Stimulated activated CD8-positive, alpha-beta memory T cell treated with anti-CD3 and anti-CD28 coated beads, Interleukin-4, amount 100 ng/mL, for 48 hours (primary cell): ENCODE measurements at places on chromosomes 5 and 9.

DNA sequence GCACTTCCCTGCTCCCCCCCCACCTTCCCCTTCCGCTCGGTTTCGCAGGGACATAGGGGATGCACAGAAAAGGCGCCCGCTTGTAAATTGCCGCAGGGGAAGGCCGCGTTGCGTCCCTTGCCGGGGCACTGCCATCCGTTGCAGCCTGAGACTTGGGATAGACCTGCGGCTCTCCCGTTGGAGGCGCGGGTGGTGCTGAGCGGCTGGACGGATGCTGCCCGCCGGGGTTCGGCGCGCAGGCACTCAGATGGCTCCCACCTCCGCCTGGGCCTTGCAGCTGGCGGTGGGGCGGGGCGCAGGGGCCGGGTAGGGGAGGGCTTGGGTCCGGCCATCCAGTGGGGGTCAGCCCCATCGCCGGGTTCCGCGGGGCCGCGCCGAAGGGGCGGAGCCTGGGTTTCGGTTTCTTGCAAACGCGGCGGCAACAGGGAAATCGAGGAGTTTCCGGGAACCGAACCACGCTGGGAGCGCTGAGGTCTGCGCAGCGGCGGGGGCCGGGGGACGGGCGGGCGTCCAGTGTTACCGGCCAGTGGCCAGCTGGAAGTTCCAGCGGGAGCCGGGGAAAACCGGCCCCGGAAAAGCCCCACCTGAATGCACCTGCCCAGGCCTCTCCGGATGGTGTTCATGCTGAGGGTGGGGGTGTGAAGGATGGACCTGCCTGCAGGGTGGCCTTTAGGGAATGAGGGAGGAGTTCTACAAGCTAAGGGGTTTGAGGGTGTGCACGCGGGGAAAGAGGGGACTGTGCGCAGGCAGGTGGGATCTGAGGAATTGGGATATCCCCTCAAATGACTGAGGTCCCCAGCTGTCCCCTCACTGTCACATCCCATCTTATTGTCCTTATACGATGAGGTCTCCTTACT, 6.3 kb upstream of the IRF1 start:
- DNase-seq = peak; percentile 81

GRCh38 chr5:35898952-35899660, 39.3 kb downstream of the CAPSL start:
- DNase-seq = no peak

DNA sequence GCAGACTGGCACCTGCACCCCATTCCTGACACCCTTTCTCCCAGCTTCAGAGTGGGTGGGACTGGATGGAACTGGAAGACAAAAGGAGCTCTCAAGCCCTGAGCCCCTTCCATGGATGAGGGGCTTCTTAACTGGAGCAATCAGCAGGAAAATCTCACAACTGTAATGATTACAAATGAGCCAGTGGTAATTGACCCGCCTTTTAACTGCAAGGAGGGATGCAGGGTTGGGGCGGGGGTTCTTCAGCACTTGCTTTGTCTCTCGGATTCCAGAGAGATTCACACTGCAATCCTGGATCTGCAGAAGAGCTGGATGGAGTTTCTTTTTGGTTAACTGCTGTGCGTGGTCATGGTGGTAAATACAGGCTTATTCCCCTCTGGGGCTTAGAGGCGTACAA, 160.1 kb upstream of the SHB start:
- DNase-seq = no peak

GRCh38 chr5:149677731-149678130, 52.4 kb upstream of the PPARGC1B start:
- no peak for DNase-seq

DNA sequence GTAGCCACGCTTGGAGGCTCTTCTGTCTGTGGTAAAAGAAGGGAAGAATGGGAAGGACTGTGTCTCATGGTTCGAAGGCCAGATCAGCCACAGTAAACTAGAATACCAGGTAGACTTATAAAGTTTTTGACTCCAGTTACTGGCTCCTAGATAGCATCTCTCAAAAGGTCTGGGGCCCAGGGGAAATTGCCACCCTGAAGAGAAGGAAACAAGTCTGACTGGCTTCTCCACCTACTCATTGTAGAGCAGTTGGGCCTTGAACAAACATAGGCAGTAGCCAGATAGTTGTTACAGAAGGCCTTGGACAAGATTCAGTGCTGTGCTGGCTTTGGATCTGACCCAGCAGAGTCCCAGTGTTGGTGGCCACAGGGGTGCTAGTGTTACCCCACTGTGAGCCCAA, 890.4 kb downstream of the EFNA5 start:
- no peak for DNase-seq

DNA sequence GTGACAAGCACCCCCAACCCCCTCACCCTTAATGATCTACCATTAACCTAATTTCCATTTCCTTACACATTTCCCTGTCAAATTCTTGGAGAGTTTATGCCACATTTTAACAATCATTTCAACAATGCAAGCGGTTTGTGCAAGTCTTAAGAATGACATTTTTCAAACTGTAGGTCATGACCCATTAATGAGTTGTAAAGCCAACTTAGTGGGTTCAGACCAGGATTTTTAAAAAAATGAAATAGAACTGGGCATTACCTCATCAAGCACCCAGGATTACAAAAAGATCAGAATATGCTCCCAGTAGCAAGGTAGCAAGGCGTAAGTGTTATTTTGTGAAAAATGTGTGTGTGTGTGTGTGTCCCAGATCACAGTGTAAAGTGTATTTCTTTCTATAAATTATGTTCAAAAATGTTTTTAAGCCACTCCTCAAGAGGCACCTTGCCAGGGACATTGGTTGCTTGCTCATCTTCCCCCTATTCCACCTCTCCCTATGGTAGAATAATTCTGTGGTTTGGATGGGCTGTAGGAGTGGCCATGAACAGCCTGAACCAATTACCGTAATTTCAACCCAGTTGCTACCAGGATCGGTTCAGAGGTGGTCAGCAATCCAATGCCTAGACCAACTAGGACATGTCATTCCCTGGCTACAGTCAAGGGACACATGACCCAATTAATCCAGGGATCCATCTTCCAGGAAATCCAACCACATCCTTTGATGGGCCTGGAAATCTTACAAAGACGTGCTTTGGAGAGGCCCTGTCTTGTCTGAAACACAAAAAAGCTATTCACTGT, 14.4 kb upstream of the TGFBR1 start:
- no peak for DNase-seq

DNA sequence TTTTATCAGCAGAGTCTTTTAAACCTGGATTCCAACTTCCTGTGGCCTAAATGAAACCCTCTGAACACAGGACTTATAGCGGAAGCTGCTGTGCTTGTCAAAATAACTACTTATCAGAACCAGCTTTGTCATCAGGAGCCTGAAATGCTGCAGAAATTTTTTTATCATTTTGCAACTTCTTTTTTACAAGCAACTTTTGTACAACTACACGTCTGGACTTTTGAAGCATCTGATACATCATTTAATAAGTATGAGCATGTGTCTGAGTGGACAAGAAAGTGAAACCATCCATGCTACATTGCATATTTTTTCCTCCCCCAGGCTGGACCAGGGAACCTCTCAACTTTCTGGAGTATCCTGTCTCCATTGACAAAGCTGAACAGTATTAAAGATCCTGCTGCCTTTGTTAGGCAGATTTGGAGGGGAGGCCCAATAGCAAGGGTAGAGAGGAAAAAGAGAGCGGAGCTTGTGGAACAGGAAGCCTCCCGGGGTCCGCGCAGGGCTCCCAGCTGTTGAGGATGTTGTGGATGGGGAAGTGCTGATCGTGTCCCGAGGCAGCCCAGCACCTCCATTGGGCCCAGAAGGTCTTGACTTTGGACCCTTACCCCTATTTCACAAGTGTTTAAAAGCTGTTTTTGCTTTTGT, 196.6 kb downstream of the MSX2 start:
- DNase-seq = no peak

GRCh38 chr5:178522361-178522760, 67.8 kb downstream of the COL23A1 start:
- no peak for DNase-seq

GRCh38 chr9:133004999-133005760, 25.6 kb upstream of the GTF3C5 start:
- no peak for DNase-seq

GRCh38 chr5:180484813-180485212, 9.4 kb upstream of the CNOT6 start:
- no peak for DNase-seq

DNA sequence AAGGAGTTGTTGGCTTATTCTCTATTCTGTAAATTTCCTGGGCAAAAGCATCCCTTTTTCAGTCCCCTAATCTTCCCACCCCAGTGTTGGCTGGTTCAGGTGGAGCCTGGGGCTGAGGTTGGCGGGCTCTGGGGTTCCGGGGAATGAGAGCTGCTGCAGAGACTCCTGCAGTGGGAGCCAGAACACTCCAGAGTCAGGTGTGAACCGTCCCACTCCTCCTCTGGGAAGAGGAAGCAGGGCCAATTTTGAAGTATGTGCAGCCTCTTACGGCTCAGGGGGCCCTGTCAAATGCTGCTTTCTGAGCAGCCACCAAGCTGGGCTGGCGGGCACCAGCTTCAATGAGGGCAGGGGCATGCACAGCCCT, 42.8 kb downstream of the JADE2 start:
- no peak for DNase-seq

- no peak for DNase-seq
These were observed 293.9 kb upstream of the RIOK2 start for GRCh38 chr5:97476852-97477534.

DNA sequence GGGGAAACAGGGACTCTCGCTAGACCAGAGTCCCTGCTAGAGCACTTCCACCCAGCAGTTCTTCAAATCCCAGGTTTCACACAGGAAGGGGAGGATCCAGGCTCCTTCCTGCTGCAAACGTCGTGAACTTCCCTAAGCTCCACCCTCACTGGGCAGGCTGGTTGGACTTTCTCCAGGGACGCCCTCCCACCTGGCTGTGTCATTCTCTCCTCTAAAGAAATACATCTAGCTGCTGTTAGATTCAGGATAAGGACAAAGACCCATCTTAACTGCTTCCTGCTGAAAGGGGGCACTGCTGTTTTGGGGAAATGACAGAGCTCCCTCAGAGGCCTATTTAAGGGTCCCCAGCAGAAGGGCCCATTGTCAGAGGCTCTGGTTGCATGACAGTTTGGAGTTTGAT, 230.7 kb downstream of the SEMA6A start:
- DNase-seq = no peak

DNA sequence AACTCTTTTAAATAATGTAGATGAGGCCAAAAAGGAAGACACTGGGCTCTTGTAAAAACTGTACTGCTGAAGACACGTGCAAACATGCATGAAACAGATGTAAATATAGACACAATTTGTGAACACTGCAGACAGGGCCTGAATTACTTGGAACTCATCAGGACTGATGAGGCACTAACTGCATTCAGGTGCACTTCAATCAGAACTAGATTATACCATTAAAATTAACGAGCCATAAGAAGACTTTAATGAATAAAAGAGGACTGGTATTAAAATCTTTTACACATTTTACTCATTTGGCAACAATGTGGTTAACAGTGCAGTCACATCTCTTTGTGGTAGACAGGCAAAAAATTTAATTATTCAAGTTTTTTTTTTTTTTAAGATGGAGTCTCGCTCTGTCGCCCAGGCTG, 13.4 kb upstream of the ZCCHC9 start:
- no peak for DNase-seq

DNA sequence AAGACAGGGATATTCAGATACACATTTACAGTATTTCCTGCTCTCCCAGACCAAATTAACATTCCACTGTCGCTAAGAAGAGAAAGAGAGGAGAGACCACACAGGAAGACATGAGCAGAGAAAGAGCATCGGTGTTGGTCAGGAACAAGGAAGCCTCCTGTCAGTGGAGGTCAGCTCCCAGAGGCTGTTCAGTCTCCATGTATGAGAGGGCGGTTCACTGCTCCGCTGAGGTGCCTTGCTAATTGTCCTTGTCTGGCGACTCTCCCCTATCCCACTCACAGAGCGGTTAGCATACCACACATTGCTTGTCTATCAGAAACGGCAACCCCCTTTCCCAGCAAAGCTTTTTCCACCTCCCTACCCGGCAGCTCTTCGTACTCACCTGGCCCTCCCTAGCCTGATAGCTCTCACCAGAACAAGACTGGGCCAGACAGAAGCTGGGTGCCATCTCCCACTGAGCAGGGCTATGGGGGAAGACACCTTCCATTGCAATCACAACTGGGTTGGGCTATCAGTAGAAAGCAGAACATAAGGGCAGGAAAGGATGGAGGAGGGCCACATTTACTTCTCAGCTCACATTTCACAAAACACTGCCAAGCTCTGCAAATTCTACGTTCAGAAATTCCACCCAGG, 58.6 kb upstream of the LMNB1 start:
- DNase-seq = no peak

GRCh38 chr9:128735373-128735772, 11.4 kb upstream of the ZDHHC12 start:
- no peak for DNase-seq

DNA sequence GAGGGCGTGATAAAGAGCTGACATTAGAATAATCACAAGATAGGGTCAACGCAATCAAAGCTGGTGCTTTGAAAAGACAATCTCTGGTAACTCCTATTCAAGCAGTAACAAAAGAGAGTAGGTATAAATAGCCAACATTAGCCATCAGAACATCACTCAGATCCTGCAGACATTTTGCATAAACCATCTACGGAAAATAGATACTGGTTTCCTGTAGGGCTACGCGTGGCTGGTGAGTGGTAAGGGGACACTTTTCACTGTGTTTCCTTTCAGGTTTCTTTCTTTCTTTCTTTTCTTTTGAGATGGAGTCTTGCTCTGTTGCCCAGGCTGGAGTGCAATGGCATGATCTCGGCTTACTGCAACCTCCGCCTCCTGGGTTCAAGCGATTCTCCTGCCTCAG, 22.3 kb downstream of the TTF1 start:
- no peak for DNase-seq

DNA sequence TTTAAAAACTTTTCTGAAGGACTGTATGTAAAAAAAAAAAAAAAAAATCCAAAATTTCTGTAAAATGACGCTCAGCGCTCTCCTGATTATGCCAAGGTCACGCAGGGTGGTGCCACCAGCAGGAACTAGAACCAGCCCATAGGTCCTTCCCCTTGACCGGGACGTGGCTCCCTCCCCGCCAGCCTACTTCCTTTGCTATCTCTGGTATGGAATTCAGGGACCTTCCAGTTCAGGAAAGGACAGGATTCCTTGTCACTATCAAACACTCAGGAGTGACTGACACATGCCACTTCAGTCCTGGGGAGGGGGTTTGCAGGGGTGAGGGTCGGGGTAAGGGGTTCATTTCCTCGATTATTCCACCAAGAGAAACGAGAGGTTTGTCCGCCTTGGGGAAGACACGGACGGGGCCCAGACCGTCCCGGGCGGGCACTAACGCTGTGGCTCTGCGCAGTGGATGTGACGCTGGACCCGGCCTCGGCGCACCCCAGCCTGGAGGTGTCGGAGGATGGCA, 18.8 kb downstream of the BTNL9 start:
- no peak for DNase-seq

- no peak for DNase-seq
These were observed 681.9 kb upstream of the ARRDC3 start for GRCh38 chr5:92064993-92065392.

- DNase-seq = no peak
These were observed 598.5 kb downstream of the BNC2 start for GRCh38 chr9:16271967-16272366.

- DNase-seq = no peak
These were observed 216.0 kb downstream of the FBXL7 start for GRCh38 chr5:15715967-15716366.

GRCh38 chr9:85041466-85042137, 372.1 kb downstream of the NTRK2 start:
- DNase-seq = no peak

- no peak for DNase-seq
These were observed 18.0 kb upstream of the FABP6 start for GRCh38 chr5:160211352-160211751.

- no peak for DNase-seq
These were observed 478.2 kb upstream of the TNC start for GRCh38 chr9:115596021-115596745.
